Mesothelial cell of epicardium (in vitro differentiated cells): ENCODE measurements at places on chromosomes 11 and 22.

DNA sequence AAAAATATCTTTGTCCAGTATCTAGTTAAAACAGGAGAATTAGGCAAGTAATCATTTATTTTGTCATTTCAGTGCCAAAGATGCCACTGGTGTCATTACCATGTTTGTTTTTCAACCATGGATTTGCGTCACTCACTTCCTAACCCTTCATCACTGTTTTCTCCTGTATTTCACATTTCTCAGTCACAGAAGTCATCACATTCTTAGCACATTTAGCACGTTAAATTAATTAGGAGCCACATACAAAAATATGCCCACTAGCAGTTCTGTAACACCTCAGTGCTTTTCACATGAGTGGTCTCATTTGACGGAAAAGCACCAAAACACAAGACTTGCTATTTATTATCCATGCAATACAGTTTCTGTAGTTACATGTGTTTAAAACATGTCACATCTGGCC lies 546.0 kb downstream of the METTL15 start:
- no peak for DNase-seq

DNA sequence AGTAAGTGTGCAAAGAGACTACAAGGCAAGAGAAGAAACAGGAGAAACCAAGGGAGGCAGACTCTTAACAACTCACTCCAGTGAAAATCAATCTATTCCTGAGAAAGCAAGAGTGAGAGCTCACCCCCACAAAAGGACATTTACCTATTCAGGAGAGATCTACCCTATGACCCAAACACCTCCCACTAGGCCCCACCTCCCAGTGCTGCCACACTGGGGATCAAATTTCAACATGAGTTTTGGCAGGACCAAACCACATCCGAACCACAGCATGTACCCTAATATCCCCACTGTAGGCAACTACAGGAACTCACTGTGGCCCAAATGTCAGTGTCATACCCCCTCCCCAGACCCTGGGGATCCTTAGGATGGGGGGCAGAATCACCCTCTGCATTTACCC lies 526.2 kb upstream of the B3GAT1 start:
- DNase-seq: no peak

- no peak for DNase-seq
These were observed 56.3 kb downstream of the KREMEN1 start for GRCh38 chr22:29128891-29129807.

DNA sequence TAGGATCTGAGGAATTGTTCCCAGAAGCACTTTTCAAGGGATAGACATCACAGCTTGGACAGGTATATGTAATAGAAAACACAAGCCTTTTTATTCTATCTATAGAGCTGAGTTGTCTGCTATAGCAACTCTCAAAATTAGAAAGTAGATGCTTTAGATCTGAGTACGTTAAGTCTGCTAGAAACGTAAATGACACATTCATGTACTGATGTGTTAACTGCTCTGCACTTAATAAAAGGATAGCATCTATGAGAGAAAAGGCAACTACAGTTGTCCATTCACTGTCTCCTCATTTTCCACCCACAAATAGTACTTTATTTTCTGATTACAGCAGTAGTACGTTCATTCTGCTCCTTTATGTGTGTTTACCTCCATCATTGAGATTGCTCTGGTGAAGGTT lies 6.0 kb upstream of the STT3A start:
- no peak for DNase-seq

DNA sequence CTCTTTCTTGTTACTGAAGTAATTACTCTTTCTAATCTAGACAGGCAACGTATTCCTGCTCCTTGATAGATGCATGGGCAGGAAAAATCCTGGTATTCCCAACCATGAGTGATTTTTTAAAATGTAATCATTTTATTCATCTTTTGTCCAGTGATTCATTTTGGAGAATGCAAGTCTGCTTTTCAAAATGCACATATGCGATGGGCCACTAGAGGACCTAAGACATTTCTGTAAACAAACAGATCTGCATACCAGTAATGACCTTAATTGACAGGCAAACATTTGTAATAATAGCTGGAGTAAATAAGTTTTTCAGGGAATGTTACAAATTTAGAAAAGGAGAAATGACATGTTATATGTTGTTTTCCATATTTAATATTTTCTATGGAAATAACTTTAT lies 1167.6 kb downstream of the JRKL start:
- no peak for DNase-seq

GRCh38 chr11:86245369-86246292 lies 1.1 kb downstream of the EED start:
- DNase-seq: no peak

DNA sequence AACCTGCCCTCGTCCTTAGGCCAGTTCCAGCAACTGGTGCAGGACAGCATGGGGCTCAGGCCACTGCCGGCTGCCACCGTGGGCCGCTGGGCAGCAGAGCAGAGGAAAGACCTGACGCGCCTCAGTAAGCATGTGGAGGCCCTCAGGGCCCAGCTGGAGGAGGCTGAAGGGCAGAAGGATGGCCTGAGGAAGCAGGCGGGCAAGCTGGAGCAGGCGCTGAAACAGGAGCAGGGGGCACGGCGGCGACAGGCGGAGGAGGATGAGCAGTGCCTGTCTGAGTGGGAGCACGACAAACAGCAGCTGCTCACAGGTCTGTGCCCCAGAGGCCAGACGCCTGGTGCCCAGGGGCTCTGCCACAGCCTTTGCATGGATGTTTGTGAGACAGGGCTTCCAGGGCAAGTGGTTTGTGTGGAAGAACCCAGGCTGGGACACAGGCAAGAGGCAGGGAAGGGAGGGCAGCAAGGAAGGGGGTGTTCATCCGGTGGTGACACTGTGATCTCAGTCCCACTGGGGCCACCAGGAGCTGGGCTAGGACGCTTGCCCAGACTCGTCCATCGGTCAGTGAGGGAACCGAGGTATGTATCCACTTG lies 13.9 kb downstream of the CCDC157 start:
- DNase-seq: no peak

DNA sequence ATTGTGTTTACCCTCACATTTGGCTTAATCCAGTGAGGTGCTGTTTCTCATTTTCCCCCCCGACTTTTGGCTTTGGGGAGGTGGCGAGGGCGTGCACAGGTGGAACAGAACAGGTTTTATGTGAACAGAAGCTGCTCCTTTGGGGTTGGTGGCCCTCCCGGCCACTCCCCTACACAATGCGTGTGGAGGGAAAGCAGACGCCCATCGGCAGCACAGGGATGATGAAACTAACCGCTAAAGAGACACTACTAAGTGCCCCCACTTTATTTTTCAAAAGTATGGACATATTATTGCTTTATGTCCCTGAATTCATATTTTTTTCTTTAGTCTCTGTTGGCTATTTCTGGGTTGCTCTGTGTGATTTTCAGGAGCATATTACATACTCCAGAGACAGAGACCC lies 160.9 kb downstream of the ENTHD1 start:
- DNase-seq: no peak

DNA sequence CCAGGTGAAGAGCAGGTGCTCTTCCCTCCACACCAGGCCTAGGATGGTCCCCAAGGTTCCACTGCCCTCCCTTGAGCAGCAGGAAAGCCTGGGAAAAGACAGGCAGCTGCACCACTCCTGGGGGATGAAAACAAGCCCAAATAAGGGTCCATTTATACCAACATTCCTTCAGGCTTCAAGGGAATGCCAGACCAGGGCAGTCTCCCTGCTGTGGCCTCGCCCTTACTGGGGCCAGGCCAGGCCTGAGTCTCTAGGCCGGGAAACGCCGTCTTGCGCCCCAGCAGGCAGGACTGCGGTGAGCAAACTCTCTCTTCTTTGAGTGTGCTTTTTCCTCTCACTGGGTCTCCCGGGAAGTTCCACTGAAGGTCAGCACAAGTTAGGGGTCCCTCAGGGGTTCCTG lies 443.5 kb downstream of the SOX6 start:
- no peak for DNase-seq

- DNase-seq: no peak
These were observed 11.7 kb downstream of the RAC2 start for GRCh38 chr22:37232140-37232998.

DNA sequence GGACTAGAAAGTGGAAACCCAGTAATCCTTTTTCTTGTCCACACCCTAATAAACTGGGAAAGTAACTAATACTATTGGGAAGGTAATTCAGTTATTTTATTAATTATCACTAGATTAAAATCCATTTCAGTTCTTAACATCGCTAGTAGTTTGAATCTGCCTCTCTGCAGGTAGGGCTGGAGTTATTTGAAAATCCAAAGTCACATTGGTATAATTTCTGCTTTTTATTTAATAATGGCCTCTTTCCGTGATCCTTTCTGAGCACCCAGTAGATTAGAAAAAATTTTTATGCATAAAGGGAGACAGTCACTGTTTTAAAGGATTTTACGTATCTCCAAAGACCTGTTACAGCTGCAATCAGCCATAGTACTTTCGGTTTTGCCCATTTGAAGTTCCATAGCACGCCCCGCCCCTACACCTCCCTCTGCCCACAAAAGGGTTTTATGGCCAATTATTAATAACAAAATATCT lies 605 bp upstream of the COPB1 start:
- DNase-seq: no peak
